ENCODE measurements at places on chromosomes 16 and 17. TPM values are rescaled to one million over a fixed set of nuclear protein-coding genes. Genes with fewer than 3 reads are reported as not detected.
A peak's percentile ranks its signal among the peaks of the same experiment; 100 is the strongest.

GRCh38 chr17:66567234-66568170 lies 265.1 kb downstream of the PRKCA start:
- H3K4me1 ChIP-seq = peaks cover 43% of the 10 kb centered on the region
- peak; percentile 65 for DNase-seq
- H3K27ac ChIP-seq = no peak overlapping the region
- no peak overlapping the region for H3K4me3 ChIP-seq

GRCh38 chr16:57638381-57638780 lies 10.0 kb downstream of the ADGRG1 start:
- H3K27me3 ChIP-seq = peaks cover 5% of the 10 kb centered on the region
- peaks cover 18% of the 10 kb centered on the region for H3K4me1 ChIP-seq

GRCh38 chr16:87953308-87954215 lies 2.3 kb downstream of the BANP start:
- peak overlapping the region; percentile 75 for H3K4me3 ChIP-seq
- H3K36me3 ChIP-seq = peaks cover 25% of the 10 kb centered on the region
- no peak for DNase-seq
- peaks cover 85% of the 10 kb centered on the region for H3K4me1 ChIP-seq
- no peaks in the 10 kb centered on the region for H3K27me3 ChIP-seq

Gene STX1B
- polyA plus RNA-seq = 0.07 TPM

GRCh38 chr17:65389949-65390348 lies 171.5 kb downstream of the AXIN2 start:
- H3K4me1 ChIP-seq = peaks cover 27% of the 10 kb centered on the region
- no peaks in the 10 kb centered on the region for H3K27me3 ChIP-seq
- H3K4me3 ChIP-seq = no peak overlapping the region
- no peaks in the 10 kb centered on the region for H3K36me3 ChIP-seq

- H3K36me3 ChIP-seq = no peaks in the 10 kb centered on the region
- no peaks in the 10 kb centered on the region for H3K27me3 ChIP-seq
- DNase-seq = no peak
Observed at GRCh38 chr17:40107522-40108174, 7.3 kb upstream of the NR1D1 start.

DNA sequence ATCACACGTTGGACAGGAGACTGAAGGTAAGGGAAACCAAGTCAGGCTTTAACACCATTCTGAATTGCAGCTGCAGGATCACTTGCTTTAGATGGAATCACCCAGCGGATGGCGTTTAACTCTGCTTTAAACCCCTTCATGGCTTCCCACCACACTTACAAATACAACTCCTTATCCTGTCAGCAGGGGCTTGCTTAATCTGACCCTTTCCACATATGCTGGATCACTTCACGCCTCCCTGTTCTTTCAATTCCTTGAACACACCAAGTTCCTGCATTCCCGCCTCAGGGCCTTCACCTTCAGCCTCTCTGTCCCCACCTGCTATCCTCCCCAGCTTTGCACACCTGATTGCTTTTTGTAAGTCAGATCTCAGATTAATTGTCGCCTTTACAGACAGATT lies 442.2 kb downstream of the MAF start:
- no peak overlapping the region for H3K4me3 ChIP-seq
- no peak overlapping the region for H3K27ac ChIP-seq
- no peaks in the 10 kb centered on the region for H3K36me3 ChIP-seq
- no peak for DNase-seq
